T-helper 9 cell (primary cell): ENCODE measurements at places on chromosomes 6 and 20.

GRCh38 chr6:138109042-138109997, 2.1 kb upstream of the PERP start:
- DNase-seq, result peak; percentile 78

- DNase-seq, result no peak
Observed at GRCh38 chr20:14896569-14896968, 559.2 kb upstream of the FLRT3 start.

DNA sequence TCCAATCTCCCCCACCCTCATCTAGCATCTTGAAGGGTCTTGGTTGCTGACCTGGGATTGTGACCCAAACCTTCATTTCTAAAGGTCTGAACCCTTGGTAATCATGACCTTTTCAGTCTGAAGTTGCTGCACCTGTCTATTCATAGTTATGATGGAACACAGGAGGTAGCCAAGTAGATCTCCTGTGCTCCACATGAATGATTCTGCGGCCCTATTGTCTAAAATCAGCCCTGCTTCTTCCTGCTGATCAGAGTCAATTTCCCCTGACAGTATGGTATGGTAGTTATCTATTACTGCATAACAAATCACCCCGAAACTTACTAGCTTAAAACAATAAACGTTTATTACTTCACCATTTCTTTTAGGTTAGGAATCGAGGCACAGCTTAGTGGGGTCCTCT, 9.0 kb downstream of the OR2B6 start:
- DNase-seq, result no peak

DNA sequence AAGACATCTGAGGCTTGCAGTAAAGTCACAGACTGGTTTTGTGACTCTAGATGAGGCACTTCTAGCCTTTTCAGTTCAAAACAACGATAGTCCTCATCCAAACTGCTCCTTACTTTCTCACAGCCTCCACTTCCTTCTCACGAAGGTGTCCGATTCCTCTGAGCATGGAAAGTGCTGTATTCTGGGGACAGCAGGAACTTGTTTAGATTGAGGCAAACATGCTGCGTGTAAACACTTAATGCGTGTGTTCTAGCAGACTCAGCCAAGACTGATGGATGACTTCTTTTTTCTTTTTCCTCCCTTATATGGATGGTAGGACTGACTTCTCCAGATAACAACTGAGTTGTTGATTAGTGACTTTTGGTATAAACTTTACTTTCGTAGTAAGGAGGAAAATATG, 80.2 kb upstream of the PRDM1 start:
- no peak for DNase-seq

- DNase-seq, result no peak
Observed at GRCh38 chr6:157059781-157060180, 263.5 kb downstream of the TMEM242 start.

DNA sequence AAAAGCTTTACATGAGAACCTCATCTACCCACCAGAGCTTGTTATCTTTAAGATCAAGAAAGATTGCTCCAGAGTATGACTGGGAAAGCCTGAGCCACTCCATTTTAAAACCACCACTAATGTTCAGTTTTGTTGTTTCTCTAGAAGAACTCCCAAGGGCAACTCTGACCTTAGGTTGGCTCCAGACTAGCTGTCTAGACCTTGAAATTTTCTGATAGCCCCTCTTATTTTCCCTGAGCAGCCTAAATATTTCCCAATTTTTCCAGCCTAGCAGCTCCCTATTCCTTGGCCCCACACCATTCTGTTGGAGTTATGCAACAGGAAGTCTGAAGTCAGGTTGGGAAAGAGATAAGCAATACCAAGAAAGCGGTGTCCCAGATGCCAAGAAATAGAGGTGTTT, 84.6 kb upstream of the TCF21 start:
- DNase-seq, result no peak

GRCh38 chr20:51027035-51027795, 4.3 kb upstream of the KCNG1 start:
- DNase-seq, result no peak

DNA sequence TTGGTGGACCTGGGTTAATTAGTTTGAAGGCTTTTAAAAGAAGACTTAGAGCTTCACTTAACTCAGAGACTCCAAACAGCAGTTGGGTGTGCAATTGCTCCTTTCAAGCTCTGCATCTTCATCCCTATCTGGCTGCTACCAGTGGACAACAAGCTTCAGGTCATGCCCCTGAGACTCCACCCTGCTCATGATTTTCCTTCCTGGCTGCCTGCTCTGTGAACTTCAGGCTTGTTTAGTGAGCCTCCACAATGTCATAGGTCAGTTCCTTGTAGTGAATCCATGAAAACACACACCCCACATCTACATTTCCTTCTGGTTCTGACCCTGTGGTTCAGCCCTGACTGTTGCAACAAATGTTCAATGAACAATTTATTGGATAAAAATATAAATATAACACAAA, 61.1 kb upstream of the MARCKS start:
- no peak for DNase-seq

DNA sequence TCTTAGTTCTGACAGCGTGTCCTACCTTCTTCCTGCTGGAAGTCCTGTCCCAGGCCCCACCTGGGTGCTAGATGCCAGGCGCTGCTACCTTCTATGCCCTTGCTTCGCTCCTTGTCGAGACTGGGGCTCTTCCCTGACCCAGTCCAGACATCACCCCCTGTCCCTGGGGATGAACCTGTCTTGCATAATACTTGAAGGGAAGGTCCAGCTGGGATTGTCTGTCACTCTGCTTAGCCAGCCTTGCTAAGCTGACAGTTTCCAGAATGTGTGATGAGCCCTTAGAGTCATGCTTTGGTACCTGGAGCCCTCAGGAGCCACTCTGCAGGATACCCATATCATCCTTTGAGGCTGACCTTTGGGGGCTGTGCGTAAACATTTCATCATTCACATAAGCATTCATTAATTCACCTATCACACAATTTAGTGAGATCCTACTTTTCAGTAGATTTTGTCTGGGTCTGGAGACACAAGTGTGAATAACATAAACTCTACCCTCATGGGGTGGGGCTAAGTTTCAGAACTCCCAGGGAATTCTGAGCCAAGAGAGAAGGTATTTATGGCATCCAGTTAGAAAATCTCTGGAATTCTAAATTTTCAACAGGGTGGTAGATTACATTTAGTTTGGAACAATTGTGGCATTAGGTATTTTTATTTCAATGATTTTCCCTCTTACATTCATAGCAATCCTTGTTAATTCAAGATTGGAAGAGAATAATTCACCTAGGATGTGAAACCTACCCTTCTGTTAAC, 151.1 kb upstream of the HDAC2 start:
- no peak for DNase-seq

GRCh38 chr6:138107752-138108592, 753 bp upstream of the PERP start:
- DNase-seq, result peak; percentile 1

GRCh38 chr20:11457488-11457887, 460.2 kb upstream of the BTBD3 start:
- DNase-seq, result no peak

DNA sequence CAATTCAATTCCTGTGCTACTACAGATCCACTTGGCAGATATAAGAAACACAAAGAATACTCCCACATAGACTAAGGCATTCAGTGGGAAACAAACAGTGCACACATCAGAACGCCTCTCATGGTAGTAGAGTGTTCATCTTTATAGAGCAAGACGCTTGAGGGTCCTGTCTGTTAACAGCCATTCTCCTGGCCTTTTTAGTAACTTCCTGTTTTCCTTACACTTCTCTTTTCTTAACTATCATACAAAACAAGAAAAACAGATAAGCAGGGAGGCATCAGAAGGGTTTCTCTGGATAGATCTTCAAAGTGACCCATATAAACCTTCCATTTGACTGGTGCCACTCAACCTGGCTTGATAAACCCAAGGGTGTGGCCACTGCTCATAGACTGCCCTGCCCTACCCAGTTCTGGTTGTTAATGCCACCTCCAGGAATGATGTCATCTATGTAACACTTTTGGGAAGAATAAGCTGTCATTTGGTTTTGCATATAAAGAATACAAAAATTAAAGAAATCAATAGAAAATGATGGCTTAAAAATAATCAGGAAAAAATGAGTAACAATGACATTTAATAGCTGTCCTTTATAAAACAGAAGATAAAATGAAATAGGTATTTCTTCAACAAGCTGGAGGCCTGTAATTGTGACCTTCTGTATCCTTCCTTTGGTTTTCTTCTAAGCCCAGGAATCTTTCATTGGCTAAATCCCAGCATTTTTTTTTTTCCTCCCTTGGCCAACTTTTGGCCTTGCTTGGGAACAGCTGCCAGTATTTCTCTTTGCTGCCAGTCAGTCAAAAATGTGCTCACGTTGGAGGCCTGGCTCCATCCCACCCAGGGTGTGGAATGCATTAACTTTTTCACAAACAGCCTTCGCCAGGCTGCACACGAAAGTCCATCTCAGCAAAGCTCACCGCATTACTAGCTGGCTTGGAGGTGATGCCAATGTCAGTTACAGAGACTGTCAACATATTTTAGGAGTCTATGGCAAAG, 103.5 kb downstream of the GJA10 start:
- no peak for DNase-seq

DNA sequence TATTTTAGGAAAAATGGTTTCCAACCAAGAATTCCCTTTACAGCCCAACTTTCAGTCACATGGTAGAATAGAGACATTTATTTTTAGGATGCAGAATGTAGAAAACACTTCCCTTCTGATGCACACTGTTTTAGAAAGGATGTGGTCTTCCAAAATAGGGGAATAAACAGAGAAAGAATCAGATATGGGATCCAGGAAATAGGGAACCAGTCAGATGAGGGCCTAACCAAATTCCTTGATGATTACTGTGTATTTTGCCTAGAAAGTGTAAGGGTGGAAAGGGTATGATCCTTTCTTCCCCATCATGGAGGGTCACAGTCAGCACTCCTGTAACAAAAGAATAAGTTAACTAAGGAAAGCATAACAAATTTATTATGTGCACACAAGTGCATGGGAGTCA, 27.4 kb downstream of the SLX4IP start:
- no peak for DNase-seq

- DNase-seq, result no peak
Observed at GRCh38 chr6:13581700-13582229, 7.4 kb downstream of the SIRT5 start.

GRCh38 chr20:17822540-17823408, 123.0 kb downstream of the BANF2 start:
- DNase-seq, result no peak

GRCh38 chr6:33126101-33126714, 50.4 kb downstream of the HLA-DPB1 start:
- DNase-seq, result peak; percentile 65

DNA sequence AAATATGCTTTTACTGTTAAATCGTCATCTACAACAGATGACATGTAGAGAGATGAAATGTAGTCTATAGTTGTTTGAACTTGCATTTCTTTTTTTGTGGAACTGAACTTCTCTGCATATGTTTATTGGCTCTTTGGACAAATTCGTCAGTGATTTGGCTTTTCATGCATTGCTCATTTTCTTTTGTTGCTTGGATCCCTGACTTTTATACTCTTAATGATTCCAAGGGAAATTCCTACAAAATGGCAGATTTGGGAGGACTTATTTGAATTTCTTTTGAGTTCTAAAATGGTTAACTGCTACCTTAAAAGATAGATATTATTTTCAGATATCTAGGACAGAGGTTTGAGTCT, 65.4 kb downstream of the UTRN start:
- DNase-seq, result no peak

GRCh38 chr20:1474817-1475603, 8.4 kb upstream of the NSFL1C start:
- no peak for DNase-seq

GRCh38 chr20:34994509-34995131, 39.0 kb downstream of the MYH7B start:
- DNase-seq, result no peak

- no peak for DNase-seq
Observed at GRCh38 chr6:80254716-80255115, 148.2 kb downstream of the BCKDHB start.

DNA sequence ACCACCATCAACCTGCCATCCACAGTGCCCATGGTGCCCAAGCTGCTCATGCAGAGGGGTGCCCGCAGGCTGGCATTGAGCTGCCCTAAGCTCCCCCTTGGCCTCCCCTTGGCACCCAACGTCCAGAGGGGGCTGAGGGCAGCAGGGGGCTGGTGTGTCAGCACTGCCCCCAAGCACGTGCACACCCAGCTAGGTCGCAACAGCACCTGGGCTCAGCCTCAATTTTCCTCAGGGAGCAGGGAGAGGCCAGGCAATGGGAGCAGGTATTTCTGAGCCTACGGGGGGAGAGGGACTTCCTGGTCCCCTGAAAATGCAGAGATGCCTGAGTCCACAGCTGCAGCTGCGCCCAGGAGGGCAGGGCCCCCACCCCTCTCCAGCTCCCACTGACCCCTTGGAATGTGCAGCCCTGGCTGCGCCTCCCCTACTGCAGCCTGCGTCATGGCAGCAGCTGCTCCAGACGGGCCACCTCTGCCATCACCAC, 204.2 kb downstream of the ANKRD60 start:
- no peak for DNase-seq

DNA sequence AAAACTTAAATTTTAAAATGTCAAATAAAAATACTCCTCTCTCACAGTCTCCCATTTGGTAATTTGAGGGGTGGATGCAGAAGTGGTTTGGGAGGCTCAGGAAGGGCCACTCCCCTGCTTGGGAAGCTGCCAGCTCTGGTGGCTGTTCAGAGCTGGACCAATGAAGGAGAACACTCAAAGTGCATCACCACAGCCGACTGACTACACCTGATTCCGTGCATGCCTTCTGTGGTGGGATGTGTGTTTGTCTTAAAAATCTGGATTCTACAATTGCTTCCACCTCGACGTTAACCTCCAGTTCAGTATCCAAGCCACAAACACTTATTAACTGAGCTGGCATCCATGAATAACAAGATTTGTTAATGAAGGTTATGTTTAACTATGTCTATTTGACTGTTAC, 137.3 kb downstream of the FOXC1 start:
- no peak for DNase-seq

- no peak for DNase-seq
Observed at GRCh38 chr20:63626424-63627128, at the start of gene GMEB2. GMEB2 (minus strand) TSS chr20:63627101; CDS start chr20:63619397, 7,704 bp downstream.

DNA sequence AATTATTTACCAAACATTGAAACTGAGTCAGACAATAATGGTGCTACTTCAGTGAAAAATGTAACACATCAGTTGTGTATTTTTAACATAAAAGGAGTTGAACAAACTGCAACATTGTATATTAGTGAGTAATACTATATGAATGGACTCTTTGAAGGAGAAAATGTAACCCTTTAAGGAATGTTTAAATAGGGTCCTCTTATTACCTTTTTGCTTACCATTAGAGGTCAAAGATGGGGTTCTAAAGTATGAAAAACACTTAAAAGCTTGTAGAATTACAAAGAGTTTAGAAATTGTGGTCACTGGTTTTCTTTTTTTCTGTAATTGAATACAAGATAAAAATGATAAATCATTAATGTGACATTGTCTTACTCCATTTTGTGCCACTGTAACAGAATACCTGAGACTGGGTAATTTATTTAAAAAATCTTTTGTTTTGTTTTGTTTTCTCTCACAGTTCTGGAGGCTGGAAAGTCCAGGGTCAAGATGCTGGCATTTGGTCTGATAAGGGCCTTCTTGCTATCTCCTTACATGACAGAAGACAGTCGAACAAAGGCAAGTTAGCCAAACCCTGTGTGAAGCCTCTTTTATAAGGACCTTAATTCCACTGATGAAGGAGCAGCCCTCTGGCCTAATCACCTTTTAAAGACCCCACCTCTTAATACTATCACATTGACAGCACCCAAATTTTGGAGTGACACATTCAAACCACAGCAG, 43.2 kb downstream of the SESN1 start:
- DNase-seq, result no peak
